ENCODE measurements at places on chromosomes 7 and 10.

- no peak for DNase-seq
Measured at GRCh38 chr10:99403674-99404073, 26.8 kb downstream of the GOT1 start.

DNA sequence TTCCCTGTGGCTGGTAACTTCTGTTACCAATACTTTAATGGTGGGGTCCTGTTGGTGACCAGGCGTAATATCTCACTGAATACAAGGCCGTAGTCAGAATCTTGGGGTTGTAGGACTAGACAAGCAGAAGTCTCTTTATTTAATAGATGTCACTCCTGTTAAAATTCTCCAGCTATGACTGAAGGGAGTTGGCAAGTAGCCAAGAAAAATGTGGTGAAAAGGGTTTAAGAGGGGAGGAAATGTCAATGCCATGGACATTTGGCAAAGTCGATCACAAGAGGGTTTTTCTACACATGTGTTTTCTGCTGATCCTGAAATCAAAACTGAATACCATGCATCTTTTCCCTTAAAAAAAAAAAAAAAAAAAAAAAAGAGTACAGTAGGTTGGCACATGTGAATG, 533.5 kb downstream of the AUTS2 start:
- DNase-seq = no peak

GRCh38 chr7:124692425-124692824, 73.2 kb downstream of the GPR37 start:
- DNase-seq = no peak

GRCh38 chr7:23207021-23207420, 25.2 kb downstream of the NUP42 start:
- DNase-seq = no peak

DNA sequence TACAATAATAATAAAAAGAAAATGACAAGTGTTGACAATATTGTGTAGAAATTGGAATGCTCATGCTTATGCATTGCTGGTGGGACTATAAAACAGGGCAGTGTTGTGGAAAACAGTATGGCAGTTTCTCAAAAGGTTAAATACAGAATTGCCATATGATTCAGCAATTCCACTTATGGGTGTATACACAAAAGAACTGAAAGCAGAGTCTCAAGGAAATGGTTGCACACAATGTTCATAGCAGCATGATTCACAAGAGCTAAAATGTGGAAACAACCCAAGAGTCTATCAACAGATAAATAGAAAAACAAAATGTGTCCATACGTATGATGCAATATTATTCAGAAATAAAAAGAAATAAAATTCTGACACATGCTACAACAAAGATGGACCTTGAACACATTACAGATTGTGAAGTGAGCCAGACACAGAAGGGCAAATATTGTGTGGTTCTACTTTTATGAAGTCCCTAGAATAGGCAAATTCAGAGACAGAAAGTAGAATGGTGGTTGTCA, 64.8 kb upstream of the GRM8 start:
- DNase-seq = no peak

DNA sequence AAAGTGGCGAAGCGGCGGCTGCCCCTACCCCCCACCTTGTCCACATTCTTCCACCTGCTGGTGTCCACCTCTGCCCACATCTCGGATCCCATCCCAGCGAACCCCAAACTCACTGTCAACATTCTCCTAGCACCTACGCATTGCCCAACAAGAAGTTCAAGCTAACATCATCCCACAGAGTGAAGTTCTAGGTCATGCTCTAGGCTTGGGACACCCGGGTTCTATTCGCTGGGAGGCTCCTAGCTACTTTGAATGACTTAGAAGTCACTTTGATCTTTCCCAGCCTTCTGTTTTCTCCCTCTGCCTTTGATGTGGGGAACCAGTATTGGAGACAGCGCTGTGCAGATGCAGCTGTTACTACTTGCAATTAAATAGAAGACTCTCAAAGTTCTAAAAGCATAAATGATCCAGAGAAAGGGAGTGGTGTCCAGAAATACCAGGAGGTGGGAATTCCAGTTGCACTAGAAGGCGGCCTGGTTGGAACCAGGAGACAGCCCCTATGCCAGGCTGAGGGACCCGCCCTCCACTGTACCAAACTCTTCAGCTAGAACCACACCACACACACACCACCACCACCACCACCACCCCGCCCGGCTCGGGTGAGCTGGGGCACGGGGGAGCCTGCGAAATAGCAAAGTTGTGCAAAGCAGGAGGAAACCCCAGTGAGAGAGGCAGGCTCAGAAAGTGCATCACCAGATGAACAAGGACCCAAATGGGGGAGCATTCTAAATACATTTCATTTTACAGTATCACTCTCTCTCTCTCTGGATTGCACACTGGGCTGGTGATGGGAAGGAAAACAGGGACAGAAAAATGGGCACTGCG, 5.5 kb upstream of the VGF start:
- DNase-seq = no peak

DNA sequence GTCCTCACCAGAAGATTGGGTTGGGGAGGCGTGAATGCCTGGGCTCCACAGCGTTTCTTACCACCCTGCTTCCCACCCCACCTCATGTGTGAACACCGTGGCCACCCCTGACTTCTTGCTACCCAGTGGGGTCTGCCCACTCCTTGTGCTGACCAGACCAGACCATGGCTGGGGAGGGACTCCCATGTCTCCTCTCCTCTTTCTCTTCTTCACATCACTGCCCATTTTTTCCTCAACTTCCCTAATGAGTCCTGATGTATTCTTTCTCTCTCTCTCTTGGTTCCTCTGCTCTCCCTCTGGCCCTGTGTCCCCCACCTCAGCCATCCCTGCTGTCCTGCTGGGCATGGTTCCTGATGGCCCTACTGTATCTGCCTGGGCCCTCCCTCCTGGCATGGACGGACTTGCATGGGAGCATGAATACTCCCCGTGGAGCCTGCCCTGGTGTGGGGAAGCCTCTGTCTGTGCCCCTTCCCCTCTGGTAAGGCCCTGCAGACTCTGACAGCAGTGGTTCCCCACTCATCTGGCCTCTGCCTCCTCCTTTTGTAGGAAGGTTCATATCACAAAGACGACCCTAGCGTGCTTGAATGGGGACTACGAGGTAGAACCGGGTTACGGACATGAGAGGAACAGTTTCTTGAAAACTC, 85.5 kb downstream of the ADCY1 start:
- no peak for DNase-seq

DNA sequence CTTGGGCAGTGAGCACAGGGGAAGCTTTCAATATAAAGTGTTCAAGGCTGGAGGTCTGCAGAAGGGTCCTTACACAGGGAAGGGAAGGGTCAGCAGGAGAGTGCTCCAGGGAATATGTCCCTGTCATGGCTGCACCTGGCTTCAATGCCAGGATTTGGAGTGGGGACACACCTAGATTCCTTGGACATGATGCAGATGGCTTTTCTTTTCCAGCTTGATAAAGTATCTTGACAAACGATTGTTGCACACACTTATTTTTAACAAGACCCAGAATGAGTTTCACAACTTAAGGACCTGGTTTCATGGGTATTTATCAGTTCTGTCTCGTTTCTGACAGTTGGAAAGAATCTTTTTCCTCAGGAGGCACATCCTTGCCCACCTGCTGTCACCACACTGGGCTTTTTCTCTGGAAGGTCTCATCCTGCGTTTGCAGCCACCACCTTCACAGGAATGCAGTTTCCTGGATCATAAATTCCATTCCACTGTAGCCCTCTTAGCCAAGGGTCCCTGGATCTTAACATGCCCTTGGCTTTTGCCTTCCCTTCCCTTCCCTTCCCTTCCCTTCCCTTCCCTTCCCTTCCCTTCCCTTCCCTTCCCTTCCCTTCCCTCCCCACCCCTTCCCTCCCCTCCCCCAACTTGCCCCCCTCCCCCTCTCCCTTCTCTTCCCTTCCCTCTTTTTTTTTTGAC, 21.7 kb downstream of the SRRM3 start:
- DNase-seq = no peak

- no peak for DNase-seq
Measured at GRCh38 chr7:42338231-42338915, 101.4 kb upstream of the GLI3 start.

GRCh38 chr7:158017111-158018097, 570.2 kb downstream of the PTPRN2 start:
- DNase-seq = no peak

GRCh38 chr10:33334805-33335550, 511 bp upstream of the NRP1 start:
- DNase-seq = no peak

- no peak for DNase-seq
Measured at GRCh38 chr10:89346405-89347254, 18.8 kb downstream of the IFIT3 start.

DNA sequence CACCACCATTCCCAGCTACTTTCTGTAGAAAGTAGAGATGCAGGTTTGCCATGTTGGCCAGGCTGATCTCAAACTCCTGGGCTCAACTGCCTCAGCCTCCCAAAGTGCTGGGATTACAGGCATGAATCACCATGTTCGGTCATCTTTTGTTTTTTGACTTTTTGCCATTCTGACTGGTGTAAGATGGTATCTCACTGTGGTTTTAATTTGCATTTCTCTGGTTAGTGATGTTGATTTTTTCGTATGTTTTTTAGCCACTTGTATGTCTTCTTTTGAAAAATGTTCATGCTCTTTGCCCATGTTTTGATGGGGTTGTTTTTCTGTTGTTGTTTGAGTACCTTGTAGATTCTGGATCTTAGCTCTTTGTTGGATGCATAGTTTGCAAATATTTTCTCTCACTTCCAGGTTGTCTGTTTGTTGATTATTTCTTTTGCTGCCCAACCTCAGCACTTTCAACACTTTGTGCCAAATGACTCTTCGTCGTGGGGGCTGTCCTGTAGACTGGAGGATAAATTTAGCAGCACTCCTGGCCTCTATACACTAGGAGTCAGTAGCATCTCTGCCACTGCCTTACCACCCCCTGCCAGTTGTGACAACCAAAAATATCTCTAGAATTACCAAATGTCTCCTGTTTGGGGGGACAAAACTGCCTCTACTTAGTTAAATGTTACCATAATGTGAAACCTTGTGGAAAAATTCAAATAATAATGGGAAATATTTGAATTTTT, 6.5 kb upstream of the CPED1 start:
- no peak for DNase-seq

GRCh38 chr7:129489491-129489890, 12.8 kb upstream of the SMKR1 start:
- no peak for DNase-seq

DNA sequence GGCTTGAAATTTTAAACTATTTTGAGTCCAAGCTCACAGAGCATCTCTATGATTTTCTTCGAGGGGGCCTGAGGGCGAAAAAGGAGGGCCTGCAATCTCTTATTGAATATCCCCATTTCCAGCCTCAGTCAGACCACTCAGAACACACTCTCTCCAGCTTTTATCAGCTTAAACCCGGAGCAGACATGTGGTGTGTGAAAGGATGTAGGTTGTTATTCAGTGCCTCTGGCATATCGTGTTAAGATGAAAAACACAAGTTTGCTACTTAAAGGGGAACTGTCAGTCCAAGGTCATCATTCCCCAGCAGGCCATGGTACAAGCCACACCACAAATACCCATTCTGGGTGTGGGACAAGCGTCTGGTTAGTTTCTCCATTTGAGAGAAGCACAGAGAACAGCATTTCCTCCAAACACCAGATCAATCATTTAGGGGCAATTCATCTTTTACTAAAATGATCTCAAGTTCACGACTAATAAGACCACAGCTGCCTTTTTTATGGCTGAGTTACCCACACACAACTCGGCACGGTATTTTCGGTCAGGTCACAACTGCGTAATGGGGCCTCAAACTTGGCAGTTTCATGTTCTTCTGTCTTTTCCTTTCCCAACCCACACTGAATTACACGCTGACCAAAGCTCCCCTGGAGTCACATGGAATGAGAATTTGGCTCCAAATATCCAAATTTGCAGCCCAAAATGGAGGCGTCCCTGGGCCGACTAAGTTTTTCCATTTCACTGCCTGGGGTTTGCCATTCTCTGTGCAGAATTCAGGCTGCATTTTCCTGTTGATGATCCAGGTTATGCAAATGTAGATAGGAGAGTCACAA, 188.4 kb downstream of the SEM1 start:
- no peak for DNase-seq

DNA sequence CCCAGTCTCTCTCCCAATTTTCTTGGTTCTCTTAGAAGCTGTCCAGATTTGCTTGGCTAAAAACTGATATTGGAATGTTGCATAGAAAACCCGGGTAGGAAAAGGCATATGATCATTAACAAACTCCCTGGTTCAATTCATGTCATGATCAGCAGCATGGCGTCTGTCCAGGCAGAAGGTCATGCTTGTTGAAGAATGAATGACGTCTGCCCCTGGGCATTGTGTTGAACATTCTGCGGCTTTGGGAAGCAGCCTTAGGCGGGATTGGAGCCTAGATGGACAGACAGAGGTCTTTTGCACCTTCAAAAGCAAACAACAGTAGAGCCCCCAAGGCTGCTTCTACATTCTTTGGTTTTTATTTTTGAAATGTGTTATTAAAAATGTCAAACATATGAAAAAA, 7.7 kb upstream of the MINDY3 start:
- DNase-seq = no peak

DNA sequence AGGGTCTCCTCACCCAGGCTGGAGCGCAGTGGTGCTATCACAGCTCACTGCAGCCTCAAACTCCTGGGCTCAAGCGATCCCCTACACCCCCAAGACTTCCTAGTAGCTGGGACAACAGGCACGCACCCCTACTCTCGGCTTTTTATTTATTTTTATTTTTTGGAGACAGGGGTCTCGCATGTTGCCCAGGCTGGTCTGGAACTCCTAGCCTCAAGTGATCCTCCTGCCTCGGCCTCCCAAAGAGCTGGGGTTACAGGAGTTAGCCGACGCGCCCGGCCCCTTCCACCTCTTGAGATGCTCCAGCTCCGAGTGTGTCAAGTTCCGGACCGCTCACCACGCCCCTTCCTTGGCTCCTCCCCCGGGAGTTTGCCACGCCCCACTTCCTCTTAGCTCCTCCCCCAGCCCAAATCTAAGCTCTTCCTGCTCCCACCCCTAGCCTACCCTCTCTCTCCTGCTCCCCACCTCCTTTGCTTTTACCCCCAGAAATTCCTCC, 6.3 kb downstream of the NAT16 start:
- DNase-seq = no peak

DNA sequence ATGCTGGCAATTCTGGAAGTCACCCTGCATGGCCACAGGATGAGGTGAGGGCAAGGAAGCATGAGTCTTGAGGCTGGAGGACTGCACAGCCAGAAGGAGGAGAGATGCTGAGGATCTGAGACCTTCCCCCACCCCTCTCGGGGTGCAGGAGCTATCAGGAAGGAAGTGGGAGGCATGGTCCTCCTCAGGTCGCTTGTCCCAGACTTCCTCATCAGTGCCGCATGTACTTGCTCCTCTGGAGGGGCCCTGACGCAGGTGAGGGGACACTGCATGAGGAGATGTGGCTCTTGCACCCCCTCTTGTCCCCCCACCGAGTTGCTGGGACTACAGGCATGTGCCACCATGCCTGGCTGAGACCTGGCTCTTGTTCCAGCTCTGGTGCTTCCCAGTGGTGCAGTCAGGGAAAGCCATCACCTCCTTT, 5.7 kb upstream of the ZMIZ1 start:
- DNase-seq = no peak

GRCh38 chr10:73076360-73077183, 20.1 kb downstream of the P4HA1 start:
- DNase-seq = no peak

GRCh38 chr10:76082232-76082631, 650.8 kb downstream of the LRMDA start:
- DNase-seq = no peak

Measured in activated CD4-positive, CD25-positive, alpha-beta regulatory T cell treated with anti-CD3 and anti-CD28 coated beads, Interleukin-2, amount 50 U/mL, for 16 hours (primary cell).